Chondrocyte (in vitro differentiated cells): ENCODE measurements at places on chromosomes 16 and 17. TPM values are rescaled to one million over a fixed set of nuclear protein-coding genes. Genes with fewer than 3 reads are reported as not detected.

Gene CDH8
- 2.8 to 6.2 TPM (median 5.7 TPM) in 3 replicates for total RNA-seq

Gene CES5A
- total RNA-seq = not detected in 3 replicates

- DNase-seq = no peak
Measured at GRCh38 chr17:79420318-79421243, 190.3 kb downstream of the RBFOX3 start.

- DNase-seq = no peak
Measured at GRCh38 chr17:13418891-13419290, 182.8 kb downstream of the HS3ST3A1 start.

GRCh38 chr16:17083628-17084027 is 387.1 kb downstream of the XYLT1 start:
- DNase-seq = no peak
